Common myeloid progenitor, CD34-positive (primary cell): ENCODE measurements at places on chromosomes 6 and 20.

DNA sequence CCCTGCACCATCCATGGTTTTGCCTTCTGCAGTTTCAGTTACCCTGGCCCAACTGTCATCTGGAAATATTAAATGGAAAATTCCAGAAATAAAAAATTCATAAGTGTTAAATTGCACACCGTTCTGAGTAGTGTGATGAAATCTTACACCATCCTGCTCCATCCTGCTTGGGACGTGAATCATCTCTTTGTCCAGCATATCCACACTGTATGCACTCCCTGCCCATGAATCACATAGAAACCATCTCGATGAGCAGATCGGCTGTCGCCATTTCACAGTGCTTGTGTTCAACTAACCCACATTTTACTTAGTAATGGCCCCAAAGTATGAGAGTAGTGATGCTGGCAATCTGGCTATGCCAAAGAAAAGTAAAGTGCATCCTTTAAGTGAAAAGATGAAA lies 105.9 kb upstream of the ID4 start:
- DNase-seq = no peak

GRCh38 chr20:61940976-61941720 lies 124.5 kb downstream of the TAF4 start:
- DNase-seq = no peak

GRCh38 chr6:155483858-155484257 lies 28.2 kb upstream of the NOX3 start:
- no peak for DNase-seq

- DNase-seq = peak; percentile 61
Measured at GRCh38 chr20:54067606-54068174, 2.7 kb downstream of the BCAS1 start.

GRCh38 chr6:101393829-101394251 lies 332 bp downstream of the GRIK2 start:
- DNase-seq = peak; percentile 10

DNA sequence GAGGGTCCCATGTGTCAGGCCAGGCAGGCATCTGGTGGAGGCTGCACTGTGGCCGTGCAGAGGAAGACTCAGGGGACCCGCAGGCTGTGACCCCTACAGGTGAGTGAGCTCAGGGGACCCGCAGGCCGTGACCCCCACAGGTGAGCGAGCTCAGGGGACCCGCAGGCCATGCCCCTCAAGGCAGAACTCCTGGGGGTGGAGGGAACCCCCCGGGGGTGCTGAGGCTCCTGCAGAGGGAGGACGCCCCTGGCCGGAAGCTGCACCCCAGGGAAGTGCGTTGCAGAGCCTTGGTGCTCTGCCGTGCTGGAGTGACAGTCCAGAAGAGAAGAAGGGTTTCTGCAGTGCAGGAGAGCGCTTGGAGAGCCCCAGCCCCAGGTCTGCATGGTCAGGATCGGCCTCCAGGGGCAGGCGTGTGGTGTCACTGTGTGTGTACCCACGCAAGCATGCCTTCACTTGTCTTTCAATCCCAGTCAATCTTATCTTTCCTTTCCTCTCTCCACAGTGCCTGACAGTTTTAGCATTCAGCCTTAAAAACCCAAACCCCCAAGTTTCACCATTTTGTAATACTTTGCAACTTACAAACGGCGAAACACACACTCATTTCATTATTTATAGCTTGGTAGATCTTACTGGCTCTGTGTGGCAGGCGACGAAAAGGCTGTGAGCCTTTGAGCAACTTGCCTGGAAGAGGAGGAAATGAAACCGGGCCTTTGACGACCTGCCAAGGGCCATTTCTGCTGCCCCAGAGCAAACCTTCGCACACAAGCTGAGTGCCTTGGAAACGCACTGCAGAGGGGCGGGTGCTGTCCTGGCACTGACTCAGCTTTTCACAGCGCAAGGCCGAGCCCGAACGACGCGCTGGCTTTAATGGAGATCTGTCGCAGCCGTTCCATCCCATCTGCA lies 101.4 kb upstream of the AGPAT4 start:
- DNase-seq = no peak

GRCh38 chr6:168698923-168699322 lies 257.9 kb downstream of the SMOC2 start:
- DNase-seq = no peak

GRCh38 chr6:150486048-150486447 lies 113.6 kb upstream of the PLEKHG1 start:
- no peak for DNase-seq

DNA sequence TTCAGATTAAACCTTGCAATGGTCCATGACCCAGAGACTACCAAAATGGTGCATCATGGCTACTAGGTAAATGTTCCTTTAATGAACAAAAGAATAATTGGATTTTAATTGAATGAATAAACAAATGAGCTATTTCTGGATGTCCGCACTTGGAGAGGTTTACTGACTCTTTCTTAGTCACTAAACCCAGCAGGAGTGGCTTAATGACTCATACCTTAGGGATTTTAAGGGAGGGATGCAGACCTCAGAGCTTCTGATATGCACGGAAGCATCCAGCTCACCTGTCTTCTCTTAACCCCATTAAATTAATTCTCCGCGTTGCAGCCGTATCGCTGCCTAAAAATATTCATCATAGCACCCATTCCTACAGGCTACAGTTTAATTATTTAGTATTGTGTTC lies 970.0 kb upstream of the SLC35B3 start:
- no peak for DNase-seq

- no peak for DNase-seq
Measured at GRCh38 chr6:131117878-131118277, 17.4 kb upstream of the AKAP7 start.

- DNase-seq = no peak
Measured at GRCh38 chr6:81777586-81778268, 25.2 kb upstream of the TENT5A start.

DNA sequence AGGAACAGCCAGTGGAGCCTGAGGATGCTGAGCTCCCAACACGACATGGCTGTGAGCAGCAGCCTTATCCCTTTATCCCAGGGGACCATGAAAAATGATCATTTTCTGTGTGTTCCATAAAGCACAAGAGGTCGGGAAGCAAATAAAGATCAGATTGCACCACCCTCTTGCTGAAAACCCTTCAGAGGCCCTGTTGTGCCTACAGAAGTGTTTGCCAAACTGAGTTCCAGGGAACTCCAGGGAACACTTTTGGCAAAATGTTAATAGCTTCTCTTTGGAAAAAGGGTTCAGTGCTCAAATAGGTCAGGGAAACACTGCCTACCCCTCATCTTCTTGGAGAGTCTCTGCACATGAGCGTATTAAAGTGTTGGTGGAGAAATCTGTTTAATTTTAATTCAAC lies 24.4 kb downstream of the ARMC2 start:
- no peak for DNase-seq

- DNase-seq = no peak
Measured at GRCh38 chr6:29743025-29743424, 19.8 kb downstream of the HLA-F start.

GRCh38 chr6:3447005-3447404 lies 9.8 kb downstream of the SLC22A23 start:
- no peak for DNase-seq

DNA sequence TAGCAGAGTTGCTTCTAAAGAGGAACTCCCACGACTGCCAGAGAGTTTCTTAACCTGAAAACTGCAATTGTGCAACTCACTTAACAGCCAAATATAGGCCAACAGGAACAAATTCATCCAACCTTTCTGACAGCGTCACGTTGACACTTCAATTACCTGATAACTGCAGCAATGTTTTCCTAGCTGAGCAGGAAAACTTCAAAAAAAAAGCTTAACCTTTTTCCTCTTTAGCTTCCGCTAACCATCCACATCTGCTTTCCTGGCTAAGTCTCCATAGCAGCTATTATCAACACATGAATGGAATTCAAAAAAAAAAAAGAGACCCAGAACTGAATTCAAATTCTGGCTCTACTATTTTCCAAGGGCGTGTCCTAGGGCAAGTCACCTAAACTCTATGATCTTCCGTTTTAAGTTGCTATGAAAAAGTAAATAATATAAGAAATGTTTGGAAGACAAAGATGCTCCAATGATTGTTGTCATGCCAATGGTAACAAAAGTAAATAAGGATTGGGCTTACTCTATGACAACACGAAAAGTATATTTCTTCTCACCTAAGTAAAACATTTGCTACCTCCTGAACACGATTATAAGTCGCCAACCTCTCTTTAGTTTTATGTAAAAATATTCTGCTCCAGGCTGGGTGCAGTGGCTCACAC lies 524.6 kb upstream of the JARID2 start:
- DNase-seq = peak; percentile 66

- no peak for DNase-seq
Measured at GRCh38 chr6:166382500-166382932, 224 bp downstream of the MPC1 start.

- peak; percentile 86 for DNase-seq
Measured at GRCh38 chr6:56046576-56046975, 171.2 kb upstream of the BMP5 start.

GRCh38 chr20:50434653-50435396 lies 75.4 kb upstream of the PTPN1 start:
- DNase-seq = no peak

DNA sequence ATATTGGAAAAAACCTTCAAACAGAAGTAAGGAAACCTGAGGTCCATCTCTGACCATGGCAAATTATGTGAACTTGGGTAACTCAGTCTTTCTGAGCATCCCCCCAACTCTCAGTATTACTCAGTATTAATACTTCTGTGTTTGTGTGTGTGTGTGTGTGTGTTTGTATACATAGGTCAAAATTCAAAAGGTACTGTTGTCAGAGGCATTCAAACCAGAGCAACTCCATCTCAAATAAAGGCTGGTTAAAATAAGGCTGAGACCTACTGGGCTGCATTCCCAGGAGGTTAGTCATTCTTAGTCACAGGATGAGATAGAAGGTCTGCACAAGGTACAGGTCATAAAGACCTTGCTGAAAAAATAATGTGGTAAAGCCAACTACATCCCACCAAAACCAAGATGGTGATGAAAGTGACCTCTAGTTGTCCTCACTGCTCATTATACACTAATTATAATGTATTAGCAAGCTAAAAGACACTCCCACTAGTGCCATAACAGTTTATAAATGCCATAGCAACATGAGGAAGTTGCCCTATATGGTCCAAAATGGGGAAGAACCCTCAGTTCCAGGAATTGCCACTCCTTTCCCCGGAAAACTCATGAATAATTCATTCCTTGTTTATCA lies 33.3 kb upstream of the SLC22A16 start:
- no peak for DNase-seq

DNA sequence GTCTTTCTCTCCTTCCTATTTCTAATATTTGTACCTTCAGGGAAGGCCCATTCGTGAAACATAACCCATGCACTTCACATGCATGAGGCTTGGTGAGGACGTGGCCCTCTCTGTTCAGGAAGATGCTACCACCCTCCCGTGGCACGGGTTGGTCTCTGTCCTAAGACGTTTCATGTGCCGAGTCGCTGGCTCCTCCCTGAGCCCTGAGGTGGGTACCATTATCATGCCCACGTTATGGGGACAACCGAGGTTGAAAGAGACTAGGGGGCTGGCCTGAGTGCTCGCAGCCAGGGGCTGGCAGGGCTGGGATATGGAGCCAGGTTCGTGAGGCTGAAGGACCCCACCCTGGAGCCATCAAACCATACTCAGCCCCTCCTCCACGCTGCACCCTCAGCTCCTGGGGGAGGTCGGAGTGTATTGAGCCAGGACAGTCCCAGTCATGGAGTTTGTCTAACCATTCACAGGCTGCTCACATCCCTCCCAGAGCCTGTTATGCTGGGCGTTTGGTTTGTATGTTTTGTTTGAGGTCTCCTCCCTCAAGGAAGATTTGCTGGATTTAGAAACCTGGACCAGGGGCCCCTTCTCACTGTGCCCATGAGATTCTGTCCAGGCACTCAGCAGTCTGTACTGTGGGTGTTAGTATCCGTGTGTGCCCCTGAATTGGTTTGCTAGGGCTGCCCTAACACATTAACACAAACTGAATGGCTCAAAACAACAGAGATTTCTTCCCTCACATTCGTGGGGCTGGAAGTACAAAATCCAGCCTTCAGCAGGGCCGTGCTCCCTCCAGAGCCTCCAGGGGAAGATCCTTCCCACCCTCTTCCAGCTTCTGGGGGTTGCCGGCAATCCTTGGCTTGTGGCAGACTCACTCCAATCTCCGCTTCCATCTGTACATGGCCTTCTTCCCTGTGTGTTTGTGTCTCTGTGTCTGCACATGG lies 88.3 kb downstream of the ANKRD60 start:
- no peak for DNase-seq

DNA sequence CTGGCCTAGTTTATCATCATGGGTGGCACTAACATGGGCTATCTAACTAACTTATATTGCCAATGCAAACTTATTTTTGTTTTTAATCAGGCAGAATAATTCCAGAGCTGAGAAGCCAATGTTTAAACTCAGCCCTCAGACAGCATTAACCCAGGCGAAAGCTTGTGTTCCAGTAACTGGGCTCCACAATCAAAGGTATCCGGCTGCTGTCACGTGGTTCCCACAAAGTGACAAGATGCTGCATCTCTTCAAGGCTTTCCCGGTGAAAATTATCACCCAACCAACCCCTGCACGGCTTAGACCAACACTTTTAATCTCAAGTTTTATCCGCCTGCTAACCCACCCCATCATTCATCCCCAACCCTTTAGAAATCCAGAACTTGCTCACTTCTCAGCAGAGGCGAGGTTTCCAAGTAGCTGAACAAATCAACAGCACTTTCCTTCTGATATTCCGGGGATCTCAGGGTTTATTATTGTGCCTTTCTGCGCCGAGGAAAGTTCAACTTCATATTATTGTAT lies 885 bp downstream of the MTCL3 start:
- DNase-seq = no peak

DNA sequence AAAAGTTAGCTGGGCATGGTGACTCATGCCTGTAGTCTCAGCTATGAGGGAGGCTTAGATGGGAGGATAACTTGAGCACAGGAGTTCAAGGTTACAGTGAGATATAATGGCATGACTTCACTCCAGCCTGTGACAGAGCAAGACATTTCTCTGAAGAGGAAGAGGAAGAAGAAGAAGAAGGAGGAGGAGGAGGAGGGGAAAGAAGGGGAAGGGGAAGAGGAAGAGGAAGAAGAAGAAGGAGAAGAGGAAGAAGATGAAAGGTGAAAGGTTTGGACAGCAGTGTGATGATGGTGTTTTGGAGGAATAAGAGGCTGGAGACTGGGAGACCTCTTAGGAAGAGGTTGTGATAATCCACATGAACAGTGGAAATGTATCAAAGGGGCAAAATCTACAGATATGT lies 410.7 kb upstream of the JAG1 start:
- no peak for DNase-seq

- DNase-seq = peak; percentile 63
Measured at GRCh38 chr6:84773431-84774156, 9.2 kb upstream of the TBX18 start.

- no peak for DNase-seq
Measured at GRCh38 chr20:25668446-25668845, 28.2 kb downstream of the ZNF337 start.

- DNase-seq = no peak
Measured at GRCh38 chr20:56826705-56827665, 197.9 kb downstream of the TFAP2C start.
